ENCODE measurements at places on chromosomes 1 and 21. TPM values are rescaled to one million over a fixed set of nuclear protein-coding genes. Genes with fewer than 3 reads are reported as not detected.
A peak's percentile ranks its signal among the peaks of the same experiment; 100 is the strongest.

LCE1B gene
- total RNA-seq = not detected

GPR52 gene
- 0.22 TPM for total RNA-seq

LRRC71 gene
- 0.30 TPM for total RNA-seq

FAAH gene
- 26.4 TPM for total RNA-seq

- DNase-seq = peak; percentile 61
- H3K27me3 ChIP-seq = peaks cover 33% of the 10 kb centered on the region
- H3K4me1 ChIP-seq = peaks cover 29% of the 10 kb centered on the region
- H3K27ac ChIP-seq = 0 out of 2 replicates have a peak overlapping the region, but pooled peaks have one; percentile 95
Observed at GRCh38 chr1:1014799-1015681, 1.7 kb downstream of the ISG15 start.

DNA sequence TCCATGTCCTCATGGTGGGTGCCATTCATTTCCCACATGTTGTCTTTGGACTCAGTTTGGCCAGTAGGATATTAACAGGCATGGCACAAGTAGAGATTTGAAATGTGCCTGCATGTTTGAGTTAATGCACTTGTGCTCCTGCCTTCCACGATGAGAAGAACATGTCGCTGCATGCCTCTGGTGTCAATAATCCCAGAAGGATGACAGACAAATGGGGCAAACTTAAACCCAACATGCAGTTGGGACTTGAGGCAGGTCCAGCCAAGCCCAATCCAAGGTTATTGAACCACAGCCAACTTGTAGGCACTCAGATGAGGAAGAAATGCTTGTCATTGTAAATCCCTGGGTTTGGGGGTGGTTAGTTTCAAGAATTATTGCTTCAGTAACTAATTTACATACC lies 174.6 kb downstream of the TRIM33 start:
- no peaks in the 10 kb centered on the region for H3K36me3 ChIP-seq
- peaks cover 35% of the 10 kb centered on the region for H3K27me3 ChIP-seq
- no peaks in the 10 kb centered on the region for H3K4me1 ChIP-seq
- no peak for DNase-seq

DNA sequence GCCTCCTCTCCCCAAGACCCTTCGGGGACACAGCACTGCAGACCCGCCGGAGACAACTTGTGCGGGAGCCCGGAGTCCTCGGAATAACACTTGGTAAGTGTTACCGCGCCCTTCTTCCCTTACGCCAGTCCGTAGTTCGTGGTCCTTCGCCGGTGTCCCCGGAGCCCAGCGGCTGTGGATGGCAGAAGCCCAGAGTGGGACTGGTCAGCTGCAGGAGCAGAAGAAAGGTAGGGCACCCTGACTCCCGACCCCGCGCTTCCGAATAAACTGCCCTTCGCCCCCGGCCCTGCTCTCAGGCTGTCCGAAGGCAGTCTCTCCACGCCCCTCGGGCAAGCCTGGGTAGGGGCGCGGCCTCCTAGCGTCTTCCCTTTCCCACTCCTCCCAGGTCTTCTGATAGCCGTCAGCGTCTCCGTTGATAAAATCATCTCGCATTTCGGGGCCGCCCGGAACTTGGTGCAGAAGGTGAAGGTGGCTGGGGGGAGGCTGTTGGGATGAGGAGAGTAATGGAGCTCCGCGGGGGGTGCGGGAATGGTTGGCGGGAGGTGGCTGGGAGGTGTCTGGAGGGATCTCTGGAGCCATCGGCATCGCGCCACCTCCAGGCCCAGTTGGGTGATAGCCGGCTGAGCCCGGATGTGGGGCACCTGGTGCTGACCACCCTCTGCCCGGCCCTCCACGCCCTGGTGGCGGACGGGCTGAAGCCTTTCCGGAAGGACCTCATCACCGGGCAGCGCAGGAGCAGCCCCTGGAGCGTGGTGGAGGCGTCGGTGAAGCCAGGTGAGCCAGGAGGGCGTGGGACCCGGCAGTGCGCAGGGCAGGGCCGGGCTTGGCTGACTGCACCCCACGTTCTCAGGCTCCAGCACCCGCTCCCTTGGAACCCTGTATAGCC lies 4.3 kb downstream of the RUSC1 start:
- peaks cover 12% of the 10 kb centered on the region for H3K36me3 ChIP-seq
- H3K4me1 ChIP-seq = peaks cover 33% of the 10 kb centered on the region
- peak overlapping the region; percentile 91 for H3K4me3 ChIP-seq
- DNase-seq = peak; percentile 85
- H3K27ac ChIP-seq = peak overlapping the region; percentile 74
- peaks cover 6% of the 10 kb centered on the region for H3K27me3 ChIP-seq

GRCh38 chr1:119440721-119441307 lies 25.9 kb downstream of the HSD3B2 start:
- H3K4me3 ChIP-seq = no peak overlapping the region
- no peak overlapping the region for H3K27ac ChIP-seq
- H3K36me3 ChIP-seq = no peaks in the 10 kb centered on the region

DNA sequence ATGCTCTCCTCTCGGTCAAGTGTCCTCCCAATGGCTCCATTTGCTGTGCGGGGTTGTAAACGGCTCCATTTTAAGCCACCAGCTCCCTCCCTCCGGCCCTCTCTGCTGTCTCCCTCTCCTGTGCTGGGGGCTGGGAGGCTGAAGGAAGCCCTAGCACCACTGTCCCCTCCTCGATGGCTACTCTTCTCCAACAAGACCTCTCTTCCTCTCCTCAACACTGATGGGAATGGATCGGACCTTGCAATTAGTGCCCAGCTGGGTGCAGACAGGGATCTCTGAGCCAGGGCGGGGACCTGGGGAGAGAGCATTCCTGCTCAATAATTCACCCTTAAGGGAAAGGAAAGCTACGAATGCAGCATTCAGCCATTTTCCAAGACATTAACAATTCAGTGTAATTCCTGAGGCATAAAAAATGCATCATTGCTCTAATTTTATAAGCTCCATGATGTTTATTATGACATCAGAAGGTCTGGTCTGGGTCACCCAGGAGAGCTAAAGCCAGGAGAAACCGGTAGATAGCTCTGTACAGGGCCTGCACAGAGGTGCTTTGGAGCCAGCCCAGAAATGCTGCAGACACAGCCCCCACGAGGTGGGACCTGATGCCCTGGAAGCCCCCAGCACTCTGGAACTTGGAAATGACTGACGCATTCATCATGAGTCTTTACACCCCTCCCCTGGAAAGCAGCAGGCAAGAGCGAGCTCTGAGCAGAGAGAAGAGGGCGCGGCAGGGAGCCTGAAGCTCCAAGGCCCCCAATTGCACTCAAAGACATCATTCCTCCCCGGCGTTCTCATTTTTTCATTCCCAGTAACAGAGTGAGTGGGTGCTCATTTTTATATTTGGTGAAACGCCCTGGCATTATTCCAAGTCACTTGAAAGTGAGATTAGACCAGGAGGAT lies 76.2 kb upstream of the VAMP3 start:
- H3K27me3 ChIP-seq = peaks cover 20% of the 10 kb centered on the region
- H3K4me3 ChIP-seq = no peak overlapping the region
- DNase-seq = no peak
- no peak overlapping the region for H3K27ac ChIP-seq
- peaks cover 32% of the 10 kb centered on the region for H3K36me3 ChIP-seq
- no peaks in the 10 kb centered on the region for H3K4me1 ChIP-seq

Measured in WTC11 (cell line).